ENCODE measurements at places on chromosomes 3 and 15.

DNA sequence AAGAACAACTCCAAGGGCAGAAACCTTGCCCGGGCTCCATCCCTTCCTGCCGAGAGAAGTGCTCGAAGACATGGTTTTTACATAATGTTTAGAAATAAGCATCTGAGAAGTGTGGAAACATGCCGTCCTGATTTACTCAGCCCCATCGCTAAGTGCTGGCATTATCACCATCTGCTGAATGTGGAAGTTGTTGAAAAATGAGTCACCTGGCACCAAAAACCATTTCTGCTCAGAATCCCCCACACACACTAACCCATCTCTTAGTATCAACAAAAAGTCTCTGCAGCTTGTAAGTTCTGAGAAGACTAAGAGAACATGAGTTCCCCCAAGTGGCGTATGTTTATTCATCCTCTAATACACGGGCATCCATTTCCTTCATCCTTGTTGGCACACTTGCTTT lies 51.0 kb upstream of the ARL8B start:
- no peak for DNase-seq

- DNase-seq = no peak
Measured at GRCh38 chr3:65948841-65949573, 89.7 kb downstream of the MAGI1 start.

- no peak for DNase-seq
Measured at GRCh38 chr3:55297706-55298105, 189.4 kb downstream of the WNT5A start.

DNA sequence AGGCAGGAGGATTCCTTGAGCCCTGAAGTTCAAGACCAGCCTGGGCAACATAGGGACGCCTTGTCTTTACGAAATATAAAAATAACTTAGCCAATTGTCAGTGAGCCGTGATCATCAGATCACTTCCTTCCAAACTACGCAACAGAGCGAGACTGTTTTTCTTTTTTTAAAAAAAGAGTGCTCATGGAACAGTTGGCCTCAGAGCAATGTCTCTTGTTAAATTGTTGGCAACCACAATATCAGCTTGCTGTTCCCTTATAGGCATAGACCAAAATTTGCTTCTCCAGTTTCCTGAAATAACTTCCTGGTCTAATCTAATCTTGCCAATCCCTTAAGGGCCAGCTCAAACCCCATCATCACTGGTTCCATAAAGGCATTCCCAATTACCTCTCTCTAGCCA lies 93.3 kb upstream of the SLC4A7 start:
- no peak for DNase-seq

DNA sequence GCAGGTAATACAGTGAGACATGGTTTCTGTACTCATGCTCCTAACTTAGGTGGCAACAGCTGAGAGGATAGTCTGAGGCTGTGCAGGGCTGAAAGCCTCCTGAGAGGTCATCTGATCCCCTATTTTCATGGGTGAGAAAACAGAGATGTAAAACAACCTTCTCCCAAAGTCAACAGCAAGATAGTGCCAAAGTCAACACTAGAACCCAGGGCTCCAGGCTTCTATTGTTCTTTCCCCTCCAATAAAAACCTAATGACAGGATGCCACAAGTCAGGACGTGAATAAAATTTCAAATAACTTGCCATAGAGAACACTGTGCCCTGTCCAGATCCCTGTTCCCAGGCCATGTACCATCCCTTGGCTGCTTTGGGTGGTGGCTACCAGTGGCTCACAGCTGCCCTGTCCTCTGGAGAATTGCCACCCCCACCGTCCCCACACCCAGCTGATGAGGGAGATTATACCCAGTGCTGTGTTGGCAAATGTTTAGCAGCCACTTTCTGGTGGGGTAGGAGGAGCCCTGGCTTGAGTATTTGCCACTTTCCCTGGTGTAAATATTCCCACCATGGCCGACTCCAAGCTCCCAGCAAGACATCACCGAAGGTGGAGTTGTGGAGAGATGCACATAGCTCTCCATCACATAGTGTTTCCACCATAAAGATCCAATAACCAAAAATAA lies 54.8 kb downstream of the SRGAP3 start:
- DNase-seq = no peak

GRCh38 chr15:64127521-64128270 lies 23.8 kb upstream of the SNX22 start:
- no peak for DNase-seq

Data from right lung (tissue), 10 donors.